ENCODE measurements at places on chromosomes 1 and 21.
A peak's percentile ranks its signal among the peaks of the same experiment; 100 is the strongest.

GRCh38 chr21:38346286-38346685, 89.5 kb downstream of the KCNJ15 start:
- DNase-seq, result no peak

DNA sequence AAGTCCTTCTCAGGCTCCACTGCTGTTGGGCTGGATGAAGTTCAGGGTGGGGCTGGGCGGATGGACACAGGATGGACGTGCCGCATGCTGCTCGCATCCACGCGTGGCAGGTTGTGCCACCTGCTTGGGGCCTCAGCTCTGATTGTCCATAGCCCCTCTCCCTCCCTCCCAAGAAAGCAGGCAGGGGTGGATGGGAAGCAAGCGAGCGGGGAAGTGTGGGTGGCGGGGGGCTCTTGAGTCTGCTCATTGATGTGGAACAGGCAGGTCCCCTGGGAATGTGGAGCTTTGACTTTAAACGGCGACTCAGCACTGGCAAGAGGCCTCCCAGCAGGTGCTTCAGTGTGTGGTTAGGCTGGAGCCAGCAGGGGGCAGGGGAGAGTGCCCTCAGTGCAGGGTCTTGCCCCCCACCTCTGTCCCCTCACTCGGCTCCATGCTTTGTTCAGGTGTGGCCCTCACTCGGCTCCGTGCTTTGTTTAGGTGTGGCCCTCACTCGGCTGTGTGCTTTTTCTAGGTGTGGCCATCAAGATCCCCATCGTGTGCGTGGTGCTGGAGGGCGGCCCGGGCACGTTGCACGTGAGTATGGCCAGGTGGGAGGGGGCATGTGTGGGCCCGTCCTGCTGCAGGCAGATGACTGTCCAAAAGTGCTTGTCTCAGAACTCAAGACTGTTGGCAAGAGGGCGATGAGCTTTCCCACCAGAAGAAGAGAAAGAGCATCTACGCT, 23.9 kb downstream of the TRPM2 start:
- no peak for DNase-seq

GRCh38 chr1:167325151-167325550, 104.5 kb downstream of the POU2F1 start:
- no peak for DNase-seq

GRCh38 chr1:53449021-53449420, 10.2 kb upstream of the DMRTB1 start:
- DNase-seq, result no peak

- no peak for DNase-seq
Measured at GRCh38 chr1:36326499-36326898, 3.1 kb upstream of the EVA1B start.

DNA sequence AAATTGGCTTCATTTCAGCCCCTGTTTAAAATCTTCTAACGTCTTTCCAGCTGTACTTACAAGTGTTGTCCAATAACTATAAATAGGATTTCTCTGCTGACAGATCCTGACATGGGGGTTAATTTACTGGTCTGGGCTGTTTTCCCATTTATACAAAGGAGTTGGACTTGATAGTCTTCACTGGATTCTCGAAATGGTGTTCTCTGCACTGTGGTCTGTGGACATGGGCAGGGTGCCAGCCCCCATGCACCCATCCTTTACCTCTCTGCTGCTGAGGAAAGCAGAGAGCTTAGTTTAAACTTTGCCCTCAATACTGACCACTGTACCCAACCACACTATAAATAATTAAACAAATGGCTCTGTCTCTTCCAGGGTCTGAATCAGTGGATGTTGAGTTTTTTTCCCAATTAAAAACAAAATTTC, 5.2 kb downstream of the DIO1 start:
- DNase-seq, result no peak

GRCh38 chr1:228068359-228068758, 14.1 kb upstream of the ARF1 start:
- no peak for DNase-seq

GRCh38 chr1:206897175-206897574, at the start of gene IL24:
Gene IL24 (plus strand): TSS chr1:206897443. CDS start chr1:206897833, 390 bp downstream.
- DNase-seq, result no peak

DNA sequence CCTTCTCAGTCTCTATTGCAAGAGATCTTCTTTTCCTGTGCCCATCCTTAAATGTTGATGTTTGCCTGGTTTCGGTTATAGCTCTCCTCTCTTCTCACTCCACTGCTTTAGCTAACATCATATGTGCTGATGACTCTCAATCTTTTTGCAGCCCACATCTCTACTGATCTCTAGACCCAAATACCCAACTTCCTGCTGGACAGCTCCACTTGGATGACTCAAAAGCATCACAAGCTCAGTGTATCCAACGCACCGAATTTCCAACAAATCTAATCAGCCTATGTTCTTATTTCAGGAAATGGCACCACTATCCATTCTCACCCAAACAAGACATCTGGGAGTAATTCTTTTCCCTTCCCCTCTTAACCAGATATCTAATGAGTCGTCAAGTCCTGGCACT, 79.1 kb upstream of the ARTN start:
- no peak for DNase-seq

- no peak for DNase-seq
Measured at GRCh38 chr1:95829556-95829955, 595.5 kb downstream of the RWDD3 start.

GRCh38 chr1:56297208-56297607, 282.2 kb downstream of the PLPP3 start:
- no peak for DNase-seq

DNA sequence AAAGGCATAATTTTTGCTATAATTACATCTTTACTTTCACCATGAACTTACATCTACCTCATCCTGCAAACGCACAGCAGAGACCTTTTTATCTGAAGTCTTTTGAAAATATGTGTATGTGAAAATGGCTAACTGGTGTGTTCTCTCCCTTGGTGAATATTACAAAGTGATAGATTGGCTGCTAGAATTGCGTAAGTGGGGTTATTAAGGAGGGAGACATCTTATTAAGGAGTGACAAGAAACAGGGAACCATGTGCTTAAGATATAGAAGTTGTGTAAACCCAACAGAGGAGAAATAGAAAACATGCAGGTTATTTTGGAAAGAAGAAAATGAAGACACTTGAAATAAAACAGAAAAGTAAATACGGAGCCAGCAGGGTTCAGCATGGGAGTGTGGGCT, 7.8 kb downstream of the KCNJ15 start:
- DNase-seq, result no peak

GRCh38 chr1:29835406-29835805, 599.1 kb downstream of the PTPRU start:
- DNase-seq, result no peak

GRCh38 chr1:216325946-216326345, 97.3 kb downstream of the USH2A start:
- DNase-seq, result peak; percentile 58

DNA sequence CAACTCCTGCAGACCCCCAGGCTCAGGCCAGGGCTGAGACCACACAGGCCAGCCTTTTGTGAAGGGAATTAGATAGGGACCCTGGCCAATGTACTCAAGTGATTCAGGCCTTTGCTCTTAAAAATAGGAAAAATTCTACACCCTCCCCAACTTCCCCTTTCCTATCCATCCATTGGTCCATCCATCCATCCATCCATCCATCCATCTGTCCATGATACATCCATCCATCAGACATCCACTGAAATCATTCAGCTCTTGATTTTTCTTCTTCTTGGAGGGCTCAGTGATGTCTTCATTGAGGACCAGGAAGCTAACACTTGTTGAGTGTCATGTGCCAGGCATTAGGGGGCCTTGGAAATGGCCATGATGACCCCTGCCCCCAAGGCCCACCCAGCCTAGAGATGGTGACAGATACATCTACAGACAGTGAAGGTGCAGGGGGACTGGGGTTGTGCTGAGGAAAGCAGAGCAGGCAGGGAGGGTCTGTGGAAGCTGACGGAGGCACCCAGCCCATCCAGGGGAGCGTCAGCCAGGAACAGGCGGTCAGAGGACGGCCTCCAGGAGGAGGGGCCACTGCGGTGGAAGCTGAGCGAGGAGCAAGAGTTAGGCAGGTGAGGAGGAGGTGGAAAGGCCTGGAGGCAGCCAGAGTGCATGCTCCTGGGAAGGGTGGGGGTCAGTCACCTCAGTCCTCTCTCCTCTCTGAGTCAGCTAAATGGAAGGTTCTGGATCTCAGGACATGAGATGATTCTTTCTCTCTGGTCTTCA, 81.9 kb downstream of the EPHB2 start:
- DNase-seq, result no peak

DNA sequence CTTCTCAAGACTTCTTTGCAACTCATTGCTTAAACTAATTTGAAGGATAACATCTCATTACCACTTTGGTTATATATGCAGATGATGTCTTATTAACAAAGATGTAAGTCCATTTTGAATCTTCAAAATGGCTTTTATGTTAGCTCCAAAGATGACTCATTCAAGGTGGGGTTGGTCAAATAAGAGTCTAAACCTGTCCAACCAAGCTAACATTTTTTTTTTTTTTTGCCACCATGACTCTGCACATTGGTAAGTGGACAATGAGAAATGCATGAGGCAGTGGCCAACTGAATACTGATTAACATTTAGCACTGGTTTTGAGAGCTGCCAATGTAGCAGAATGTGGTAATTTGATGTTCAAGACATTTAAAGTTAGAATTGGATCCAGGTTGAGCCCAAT, 278 bp upstream of the KRTAP27-1 start:
- peak; percentile 52 for DNase-seq

DNA sequence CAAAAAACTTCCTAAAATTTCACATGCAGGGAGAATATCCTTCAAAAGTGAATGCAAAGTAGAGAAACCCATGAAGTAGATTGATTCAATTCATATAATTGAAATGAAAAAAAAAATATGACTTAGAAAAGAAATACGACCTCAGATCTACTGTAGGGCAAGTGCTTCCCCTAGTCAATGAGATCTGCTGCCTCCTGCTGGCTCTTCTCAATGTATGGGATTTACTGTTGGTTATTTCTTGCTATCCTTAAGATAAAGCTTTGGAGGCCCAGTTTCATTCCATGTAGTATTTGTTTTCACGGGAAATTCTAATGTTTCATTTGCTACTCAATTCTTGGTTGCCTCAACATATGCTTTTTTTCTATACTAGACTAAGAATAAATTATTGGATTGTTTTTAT, 46.2 kb downstream of the ZNF648 start:
- peak; percentile 27 for DNase-seq

DNA sequence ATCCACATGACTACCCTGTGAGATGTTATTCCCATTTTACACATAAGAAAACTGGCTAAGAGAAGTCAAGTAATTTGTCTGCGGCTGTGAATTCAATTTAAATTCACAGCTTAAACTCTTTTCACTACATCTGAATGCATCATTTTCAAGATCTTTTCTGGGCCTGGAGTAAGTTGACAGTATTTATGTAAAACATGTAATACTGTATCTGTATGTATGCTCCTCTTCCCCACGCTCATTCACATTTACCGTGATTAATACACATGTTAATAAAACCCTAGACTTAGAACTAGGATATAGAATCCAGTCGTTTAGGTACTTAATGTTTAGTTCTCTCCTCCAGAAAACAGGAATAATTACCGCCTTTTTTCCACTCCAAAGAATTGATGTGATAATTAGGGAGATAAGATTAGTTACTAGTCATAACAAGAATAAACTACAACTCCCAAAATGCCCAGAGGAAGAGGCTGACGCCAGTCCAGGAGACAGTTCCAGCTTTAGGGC, 442 bp upstream of the PPP1R12B start:
- DNase-seq, result no peak

GRCh38 chr21:27293239-27293638, 326.4 kb upstream of the ADAMTS5 start:
- no peak for DNase-seq

- DNase-seq, result peak; percentile 68
Measured at GRCh38 chr1:8027748-8028570, 1.9 kb upstream of the ERRFI1 start.

DNA sequence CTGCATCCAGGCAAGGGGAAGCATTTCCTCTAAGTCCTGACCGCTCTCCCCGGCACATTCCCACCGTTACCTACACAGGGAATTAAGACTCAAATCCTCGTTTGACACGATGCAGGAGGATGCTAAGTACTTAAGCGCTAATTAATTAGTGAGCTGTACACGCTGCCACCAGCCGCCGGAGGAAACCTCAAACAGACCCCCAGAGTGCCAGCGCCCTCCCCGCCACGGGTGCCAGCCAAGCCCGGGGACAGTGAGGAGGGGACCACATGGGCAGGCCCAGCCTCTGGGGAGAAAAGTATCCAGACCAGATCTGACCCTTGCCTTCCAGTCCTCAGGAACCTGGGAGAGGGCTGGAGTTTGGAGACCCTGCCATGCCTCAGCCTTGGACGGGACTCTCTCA, 17.4 kb upstream of the CASZ1 start:
- DNase-seq, result no peak

DNA sequence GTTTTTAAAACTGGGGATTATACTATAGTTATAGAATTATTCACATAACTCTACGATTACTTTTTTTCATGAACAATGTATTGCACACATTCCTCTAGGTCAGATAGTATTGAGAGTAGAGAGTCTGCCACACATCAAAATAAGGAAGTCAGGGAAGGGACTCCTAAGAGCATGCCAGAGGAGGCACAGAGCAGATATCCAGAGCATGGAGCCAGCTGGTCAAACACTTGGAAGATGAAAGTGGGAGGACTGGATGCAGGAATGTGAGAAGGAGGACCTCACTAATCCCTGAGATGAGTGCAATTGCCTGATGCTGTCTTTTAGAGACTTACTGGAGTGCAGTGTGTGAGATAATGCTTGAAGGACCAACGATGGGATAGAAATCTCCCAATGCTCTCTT, 9.6 kb upstream of the RFX5 start:
- DNase-seq, result peak; percentile 42

DNA sequence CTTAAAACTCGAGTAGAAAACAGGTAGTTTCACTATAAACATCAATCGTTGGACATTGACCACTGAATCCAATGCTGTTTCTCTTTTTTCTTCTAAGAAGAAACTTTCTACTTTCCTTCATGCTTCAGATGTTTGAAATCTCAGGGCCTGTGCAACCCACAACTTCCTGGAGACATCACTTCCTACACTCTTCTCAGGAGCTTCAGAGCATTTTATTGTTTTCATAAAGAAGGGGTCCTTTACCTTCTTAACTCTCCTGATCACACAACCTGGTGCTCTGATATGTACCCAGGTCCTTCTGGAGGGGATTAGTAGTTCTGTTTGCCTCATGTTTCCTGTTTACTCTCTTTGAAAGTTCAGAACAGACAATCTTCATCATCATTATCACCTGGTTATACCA, 113.0 kb upstream of the VAV3 start:
- no peak for DNase-seq

- no peak for DNase-seq
Measured at GRCh38 chr1:156863631-156864030, 3.0 kb downstream of the NTRK1 start.

DNA sequence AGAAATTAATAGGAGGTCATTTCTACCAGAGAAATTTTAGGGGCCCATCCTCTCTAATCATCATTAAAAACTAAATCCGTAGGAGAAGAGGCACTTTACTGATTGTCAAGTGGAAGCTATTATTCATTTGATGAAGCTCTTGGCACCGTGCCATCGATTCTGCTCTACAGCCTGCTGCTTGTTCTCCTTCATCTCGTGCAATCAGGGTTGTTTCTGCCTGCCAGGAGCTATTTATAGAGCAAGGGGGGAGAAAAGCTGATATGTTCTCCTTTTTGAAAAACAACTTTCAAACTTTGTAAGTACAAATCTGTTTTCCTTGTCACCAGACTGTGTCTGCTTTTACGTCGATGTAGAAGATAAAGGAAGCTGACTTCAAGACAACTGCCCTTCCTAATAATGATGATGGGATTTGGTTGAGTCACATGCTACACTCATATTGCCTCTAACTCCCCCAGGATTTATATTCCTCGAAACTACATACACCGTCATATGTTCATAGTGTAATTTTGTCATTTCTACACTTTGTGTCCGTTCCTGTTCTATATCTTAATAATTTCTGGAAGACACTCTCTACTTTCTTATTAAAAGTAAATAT, 169.6 kb upstream of the LHX8 start:
- peak; percentile 80 for DNase-seq

GRCh38 chr1:214451596-214451995, 99.8 kb downstream of the PTPN14 start:
- DNase-seq, result no peak
